ENCODE measurements at places on chromosomes 1 and 21.

DNA sequence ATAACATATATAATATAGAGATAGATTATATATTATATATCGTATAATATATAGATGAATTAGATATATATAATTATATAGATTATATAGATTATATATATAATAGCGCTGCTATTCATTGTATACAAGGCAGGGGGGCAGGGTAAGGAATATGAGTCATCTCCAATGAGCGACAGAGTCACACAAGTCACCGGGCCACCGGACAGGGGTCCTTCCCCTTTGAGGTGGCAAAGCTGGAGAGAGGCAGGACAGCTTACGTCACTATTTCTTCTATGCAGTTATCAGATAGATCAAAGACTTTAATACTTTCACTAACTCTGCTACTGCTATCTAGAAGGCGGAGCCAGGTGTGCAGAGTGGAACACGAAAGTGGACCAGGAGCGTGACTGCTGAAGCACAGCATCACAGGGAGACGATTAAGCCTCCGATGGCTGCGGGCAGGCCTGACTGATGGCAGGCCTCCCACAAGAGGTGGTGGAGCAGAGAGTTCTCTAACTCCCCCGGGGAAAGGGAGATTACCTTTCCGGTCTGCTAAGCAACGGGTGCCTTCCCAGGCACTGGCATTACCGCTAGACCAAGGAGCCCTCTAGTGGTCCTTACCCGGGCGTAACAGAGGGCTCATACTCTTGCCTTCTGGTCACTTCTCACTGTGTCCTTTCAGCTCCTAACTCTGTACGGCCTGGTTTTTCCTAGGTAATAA lies 2154.7 kb downstream of the MRPL39 start:
- no peak for DNase-seq

DNA sequence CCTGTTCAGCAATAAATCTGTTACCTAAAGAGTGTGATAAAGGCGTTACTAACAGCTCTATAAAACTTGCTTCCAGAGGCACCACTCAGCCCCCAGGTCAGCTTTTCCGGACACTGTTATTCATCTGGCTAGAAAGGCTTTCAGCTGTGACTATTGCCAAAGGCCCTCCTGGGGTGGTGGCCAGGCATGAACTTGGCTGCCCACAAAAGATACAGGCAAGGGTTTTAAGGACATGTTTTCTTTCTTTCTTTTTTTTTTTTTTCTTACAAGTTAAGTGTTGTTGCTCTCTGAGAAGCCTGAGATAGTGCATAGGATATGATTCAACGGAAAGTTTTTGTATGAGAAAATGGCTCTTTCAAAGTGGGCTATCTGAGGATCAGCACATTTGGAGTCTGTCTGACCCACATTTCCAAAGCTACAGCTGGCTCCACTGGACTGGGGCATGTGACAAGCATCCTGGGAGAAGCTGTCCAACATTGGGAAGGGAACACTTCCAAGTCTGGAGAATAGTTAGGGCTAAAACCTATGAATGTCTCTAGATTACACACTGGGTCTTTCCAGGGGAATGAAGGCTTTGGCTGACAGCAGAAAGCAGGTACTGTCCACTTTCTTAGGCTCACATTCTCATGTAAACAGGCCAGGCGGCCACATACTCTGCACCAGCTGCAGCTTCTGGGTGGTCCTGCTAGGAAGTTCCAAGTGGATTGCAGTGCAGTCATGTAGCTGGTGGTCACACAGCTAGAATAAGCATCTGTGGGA lies 639.7 kb downstream of the LMO4 start:
- DNase-seq: peak; percentile 77

DNA sequence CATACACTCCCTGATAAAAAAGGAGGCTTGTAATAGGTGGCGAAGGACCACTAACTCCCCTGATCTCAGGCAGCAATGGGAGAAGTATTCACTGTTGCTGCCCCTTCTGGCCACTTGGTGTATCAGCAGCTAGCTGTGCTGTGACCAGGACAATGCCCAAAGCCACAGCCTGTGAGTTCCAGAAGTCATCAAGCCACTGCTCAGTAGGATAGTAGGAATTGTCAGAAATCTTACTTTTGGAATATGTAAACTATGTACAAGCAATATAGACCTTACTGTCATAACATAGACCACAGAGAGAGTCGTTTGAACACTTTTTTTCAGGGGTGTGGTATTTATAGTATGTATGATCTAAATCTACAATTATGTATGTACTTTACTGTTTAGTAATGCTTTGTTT lies 248.3 kb upstream of the CAMK1G start:
- DNase-seq: no peak

GRCh38 chr1:199978408-199978940 lies 49.0 kb upstream of the NR5A2 start:
- no peak for DNase-seq

- no peak for DNase-seq
Observed at GRCh38 chr1:29962831-29963247, 726.5 kb downstream of the PTPRU start.

DNA sequence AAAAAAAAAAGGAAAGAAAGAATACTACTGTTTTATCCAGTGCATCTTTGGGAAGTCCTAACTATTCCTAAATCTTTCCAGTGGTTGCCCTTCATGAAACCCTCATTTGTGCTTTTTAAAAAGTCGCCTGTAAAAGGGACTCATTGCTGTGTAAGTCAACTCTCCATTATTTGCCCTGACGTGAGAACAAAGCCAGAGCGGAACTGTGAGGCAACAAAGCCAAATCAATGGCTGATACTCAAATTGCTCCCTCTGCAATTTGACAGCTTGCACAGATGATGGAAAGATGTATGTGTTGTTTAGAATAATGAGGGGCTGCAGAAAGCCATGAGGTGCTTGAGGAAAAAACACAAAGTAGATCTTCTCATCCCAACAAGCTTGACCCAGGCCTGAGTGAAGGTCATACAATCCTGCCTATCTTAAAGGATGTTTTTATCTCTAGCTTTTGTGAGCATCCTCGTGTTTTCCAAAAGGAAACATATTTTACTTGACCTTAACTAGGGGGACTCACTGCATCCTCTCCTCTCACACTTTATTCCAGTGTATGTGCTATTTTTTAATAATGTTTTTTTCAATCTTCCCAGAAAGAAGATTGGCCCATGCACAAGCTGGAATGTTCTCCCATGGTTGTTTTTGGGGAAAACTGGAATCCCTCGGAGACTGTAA lies 33.4 kb downstream of the SMYD2 start:
- no peak for DNase-seq

Data from uterus (tissue), 4 donors.